ENCODE measurements at places on chromosomes 1 and 21.

DNA sequence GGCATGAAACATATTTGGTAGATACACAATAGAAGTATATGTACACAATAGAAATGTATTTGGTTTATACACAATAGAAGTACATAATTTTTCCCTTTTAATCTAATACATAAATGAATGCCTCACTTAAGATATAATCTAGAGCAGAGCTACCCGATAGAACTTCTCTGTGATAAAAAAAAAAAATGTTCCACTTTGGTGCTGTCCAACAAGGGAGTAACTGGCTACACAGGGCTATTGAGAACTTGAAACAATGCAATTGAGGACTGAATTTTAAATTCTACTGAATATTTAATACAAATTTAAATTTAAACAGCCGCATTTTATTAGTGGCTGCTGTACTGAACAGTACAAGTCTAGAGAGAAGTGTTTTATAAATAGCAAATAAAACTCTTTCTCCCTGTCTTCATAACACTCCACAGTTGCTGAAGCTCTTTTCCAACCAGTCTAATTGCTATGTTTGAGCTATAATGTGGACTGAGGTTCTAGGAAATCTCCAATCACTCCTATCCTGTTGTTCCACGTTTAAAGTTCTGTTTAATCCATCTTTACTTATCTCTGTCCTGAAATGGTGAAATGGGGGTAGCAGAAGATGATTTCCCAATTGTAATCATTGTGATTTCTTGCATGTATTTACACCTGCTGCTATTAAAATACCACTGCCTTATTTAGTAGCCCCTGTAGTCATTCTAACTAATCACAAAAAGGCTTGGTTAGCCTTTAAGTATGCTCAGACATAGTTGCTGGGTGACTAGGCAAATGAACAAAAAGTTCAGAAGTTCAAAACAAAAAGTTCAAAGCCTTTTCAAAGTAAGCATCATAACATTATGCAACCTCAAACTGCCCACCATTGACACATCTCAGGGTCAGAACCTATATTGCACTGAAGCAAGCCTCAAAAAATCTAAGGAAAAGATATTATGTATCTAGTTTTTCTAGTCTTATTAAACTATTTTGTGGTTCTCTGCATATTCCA lies 192.3 kb upstream of the C1orf87 start:
- no peak for DNase-seq

- DNase-seq, result no peak
Measured at GRCh38 chr1:247180581-247180980, 8.8 kb upstream of the ZNF124 start.

DNA sequence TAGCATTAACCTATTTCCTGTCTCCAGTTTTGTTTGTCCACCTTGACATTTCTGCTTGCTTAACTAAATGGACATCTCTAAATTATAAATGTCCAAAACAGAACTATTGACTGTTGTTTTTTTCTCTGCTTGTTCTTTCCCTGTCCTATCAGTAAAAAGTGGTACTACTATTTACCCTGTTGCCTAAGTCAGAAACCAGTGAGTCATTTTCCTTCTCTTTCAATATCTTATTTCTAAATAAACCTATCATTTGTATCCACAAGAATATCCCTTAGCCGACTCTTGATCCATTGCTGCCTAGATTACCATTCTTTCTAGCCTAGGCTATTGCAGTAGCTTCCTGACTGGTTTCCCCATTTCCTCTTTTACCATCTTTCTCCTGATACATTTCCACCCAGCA lies 22.5 kb downstream of the MIER1 start:
- no peak for DNase-seq

- DNase-seq, result no peak
Measured at GRCh38 chr1:7478809-7479499, 292.1 kb upstream of the VAMP3 start.

DNA sequence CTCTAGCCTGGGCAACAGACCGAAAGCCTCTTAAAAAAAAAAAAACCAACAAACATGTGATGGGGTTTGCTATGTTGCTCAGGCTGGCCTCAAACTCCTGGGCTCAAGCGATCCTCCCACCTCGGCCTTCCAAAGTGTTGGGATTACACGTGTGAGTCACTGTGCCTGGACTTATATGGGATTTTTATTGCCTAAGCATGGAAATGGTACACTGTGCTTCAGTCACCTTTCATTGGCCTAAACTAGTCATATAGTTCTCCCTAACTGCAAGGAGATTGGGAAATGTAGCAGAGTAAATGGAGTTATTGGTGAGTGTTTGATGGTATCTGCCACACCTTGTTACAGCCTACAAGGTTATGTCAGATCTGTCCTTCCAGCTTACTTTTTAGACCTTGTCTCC lies 17.2 kb upstream of the MEF2D start:
- DNase-seq, result no peak

DNA sequence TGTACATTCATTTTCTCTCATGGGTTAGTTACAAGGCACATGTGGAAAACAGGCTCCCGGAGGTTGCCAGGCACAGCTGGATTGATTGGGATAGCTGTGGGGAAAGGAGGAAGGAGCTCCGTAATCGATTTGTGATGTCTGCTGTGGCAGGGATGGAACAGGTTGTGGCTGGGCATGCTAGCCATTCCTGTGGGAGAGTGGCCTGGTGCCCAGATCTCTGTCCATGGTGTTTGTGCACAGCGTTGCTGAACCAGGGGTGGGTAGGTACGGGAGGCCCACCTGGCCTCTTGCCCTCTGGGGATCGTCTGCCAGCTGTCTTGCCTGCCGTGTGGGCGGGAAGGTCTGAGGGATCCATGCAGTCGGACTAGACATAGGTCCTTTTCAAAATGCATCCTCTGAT lies 302.8 kb upstream of the VAMP3 start:
- no peak for DNase-seq

- DNase-seq, result no peak
Measured at GRCh38 chr1:239909898-239910297, 181.8 kb upstream of the FMN2 start.

DNA sequence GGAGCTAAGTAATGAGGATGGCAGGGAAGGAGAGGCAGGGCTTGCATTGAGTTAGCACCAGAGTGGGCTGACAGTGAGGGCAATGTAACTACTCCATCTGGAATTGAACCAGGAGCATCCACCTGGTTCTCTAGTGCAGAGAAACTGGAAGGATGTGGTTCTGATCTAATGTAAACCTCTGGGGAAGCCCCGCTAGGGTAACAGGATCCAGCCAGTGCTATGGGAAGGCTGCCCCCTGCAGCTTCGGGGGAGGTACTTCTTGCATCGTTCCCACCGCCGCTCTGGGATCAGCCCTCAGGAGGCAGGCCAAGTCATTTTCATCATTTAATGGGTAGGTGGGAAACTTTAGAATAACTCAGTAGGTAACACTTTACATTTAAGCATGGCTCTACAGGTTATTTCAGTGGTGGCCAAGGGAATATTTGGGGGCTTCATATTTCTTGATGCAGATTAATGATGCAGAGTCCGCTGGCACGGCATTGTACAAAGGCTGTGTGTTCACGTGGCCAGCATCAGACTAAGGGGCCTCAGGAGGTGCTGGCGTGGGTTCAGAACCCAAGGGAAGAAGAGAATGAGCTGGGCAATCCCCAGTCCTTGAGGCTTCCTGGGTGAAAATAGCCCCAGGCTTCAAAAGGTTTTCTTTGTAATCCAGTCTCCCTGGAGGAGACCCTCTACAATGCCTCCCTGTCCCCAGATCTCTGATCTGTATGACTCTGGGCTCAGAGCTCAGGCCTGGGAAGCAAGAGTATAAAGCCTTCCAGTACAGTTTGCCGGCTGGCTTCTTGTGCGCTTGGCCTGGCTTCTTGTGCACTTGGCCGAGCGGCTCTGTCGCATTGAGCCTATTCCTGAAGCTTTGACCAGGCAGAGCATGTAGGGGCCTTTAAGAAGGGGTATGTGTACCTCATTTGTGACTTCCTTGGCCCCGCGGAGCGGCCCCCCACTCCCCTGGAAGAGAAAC lies 26.4 kb upstream of the KAZN start:
- no peak for DNase-seq

GRCh38 chr1:185111873-185112272 lies 44.9 kb downstream of the TRMT1L start:
- DNase-seq, result no peak

- DNase-seq, result no peak
Measured at GRCh38 chr1:31765041-31765467, 914 bp upstream of the ADGRB2 start.

- DNase-seq, result no peak
Measured at GRCh38 chr1:153678519-153679336, at the start of gene NPR1. Gene NPR1, plus strand, starts transcription at chr1:153678688. Its CDS starts 421 bp downstream, at chr1:153679109.

DNA sequence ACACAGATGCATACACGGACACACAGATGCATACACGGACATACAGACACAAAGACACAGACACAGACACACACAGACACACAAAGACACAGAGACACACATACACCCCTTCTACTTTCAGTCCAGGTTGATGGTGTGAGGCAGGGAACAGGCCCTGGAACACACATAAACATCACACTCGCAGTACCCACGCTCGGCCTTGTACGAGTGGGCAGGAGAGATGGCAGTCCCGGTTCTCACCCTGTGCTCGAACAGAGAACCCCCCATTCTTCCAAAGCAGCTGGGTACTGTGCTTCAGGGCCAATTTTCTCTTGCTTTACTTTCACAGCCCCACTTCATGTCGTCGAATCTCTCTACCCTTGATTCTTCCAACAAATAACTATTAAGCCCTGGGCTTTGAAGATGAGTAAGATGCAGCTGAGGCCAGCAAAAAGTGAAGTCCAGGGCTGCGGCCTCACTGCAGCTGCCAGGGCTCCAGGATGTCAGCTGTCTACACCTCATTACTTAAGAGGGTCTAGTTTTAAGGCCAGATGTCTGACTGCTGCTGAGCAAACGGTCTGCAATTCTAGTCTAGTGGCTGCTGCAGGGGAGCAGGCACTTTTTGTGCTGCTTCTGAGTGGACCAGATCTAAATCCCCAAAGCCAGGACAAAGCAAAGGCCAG lies 90.1 kb downstream of the PGBD5 start:
- no peak for DNase-seq

DNA sequence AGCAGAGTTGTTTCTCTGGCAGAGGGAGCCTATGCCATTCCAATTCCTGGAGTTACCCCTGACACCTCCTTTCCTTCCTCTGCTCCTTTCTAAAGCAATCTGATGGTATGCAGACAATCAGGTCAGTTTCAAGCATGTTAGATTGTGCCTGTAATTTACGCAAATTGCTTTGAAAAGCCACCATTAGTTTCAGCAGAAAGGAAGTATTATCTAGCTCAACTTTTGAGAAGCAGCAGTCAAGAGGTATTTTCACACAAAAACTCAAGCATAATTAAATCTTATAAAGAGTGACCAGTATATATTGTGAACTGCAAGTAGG lies 2.2 kb downstream of the ERRFI1 start:
- no peak for DNase-seq

- DNase-seq, result no peak
Measured at GRCh38 chr1:15343099-15343498, 66.6 kb upstream of the EFHD2 start.

DNA sequence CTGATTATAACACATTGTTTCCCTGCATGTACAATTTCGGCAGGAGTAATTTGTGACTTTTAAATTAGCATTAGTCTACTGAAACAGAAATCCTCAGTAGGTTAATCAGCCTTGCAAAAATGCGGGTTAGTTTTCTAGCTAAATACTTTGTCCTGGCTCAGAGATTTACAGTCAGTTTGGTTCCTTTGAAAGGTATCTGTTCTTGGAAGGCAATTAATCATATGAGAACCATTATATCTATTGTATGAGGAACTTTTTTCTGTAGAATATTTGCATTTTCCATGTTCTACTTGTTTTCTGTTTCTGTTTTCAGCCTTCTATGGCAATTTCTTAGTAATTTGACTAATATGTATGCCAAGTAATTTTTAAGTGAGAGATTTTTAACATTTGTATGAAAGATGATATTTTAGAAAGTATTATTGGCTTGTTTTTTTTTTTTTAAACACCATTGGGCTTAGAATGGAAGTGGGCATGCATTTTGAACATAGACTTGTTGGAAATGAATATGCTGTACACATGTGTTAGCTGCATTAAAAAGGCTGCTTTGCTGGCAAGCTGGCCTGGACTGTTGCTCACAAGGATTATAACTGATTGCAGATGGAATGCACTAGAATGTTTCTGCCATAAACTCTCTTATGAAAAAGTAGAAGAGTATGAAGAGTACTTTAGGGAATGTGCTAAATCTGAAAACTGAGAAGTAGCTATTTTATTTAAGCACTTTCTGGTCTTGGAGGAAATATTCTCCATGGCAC lies 26.2 kb downstream of the KIF1B start:
- DNase-seq, result no peak

- DNase-seq, result no peak
Measured at GRCh38 chr1:179831852-179832699, 45.5 kb downstream of the TOR1AIP2 start.

DNA sequence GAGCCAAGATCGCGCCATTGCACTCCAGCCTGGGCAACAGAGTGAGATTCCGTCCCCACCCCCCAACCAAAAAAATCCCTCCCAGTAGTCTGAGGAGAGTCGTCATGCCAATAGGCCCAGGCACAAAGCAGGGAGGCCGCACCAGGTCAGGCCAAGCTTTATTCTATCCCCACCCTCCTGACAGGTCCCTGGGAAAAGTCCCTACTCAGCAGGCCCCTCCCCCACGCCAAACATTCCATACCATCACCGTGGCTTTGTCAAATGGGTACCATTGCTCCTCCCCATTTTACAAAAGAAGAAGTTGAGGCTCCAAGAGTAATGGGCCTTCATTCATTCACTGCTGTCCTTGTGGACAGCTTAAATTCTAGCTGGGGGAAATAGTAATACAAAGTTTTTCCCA lies 5.3 kb downstream of the GPR3 start:
- no peak for DNase-seq

DNA sequence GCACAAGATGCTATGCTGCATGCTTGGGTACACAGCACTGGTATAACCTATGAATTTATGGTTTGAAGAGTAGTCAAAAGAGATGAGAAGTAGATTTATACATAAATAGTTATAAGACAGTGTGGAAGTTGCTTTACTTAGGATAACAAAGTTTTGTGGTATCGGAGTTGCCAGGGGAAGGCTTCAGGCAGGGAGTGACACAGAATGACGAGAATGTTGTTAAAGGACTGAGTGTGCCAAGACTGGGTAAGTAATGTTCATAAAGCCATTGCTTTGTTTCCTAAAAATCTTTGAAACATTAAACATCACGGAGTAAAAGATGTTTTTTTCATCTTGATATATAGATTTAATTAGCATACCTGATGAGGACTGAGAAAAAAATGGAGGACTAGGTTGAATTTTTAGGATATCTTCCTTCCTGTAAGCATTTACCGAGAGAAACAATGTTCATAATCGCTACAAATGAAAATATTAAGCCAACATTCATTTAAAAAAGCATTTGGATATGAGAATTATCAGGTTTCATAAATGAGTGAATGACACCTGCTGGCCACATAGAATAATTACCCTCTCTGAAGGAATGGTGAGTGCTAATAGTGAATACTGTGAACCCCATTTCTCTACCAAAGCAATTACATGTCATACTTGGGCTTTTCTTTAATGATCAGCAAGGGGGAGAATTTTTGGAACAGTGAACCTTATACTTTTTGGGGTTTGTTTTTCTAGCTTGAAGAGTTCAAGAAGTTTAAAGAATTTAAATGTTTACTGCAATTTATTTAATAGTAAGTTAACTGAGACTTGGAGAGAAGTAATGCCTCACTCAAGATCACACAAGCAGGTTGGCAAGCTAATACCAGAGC lies 28.4 kb downstream of the EXTL2 start:
- DNase-seq, result no peak

Data from HTR-8/SVneo (cell line).